Sciatic nerve (tissue), 2 donors: ENCODE measurements at places on chromosomes 4 and X. TPM values are rescaled to one million over a fixed set of nuclear protein-coding genes. Genes with fewer than 3 reads are reported as not detected.

DNA sequence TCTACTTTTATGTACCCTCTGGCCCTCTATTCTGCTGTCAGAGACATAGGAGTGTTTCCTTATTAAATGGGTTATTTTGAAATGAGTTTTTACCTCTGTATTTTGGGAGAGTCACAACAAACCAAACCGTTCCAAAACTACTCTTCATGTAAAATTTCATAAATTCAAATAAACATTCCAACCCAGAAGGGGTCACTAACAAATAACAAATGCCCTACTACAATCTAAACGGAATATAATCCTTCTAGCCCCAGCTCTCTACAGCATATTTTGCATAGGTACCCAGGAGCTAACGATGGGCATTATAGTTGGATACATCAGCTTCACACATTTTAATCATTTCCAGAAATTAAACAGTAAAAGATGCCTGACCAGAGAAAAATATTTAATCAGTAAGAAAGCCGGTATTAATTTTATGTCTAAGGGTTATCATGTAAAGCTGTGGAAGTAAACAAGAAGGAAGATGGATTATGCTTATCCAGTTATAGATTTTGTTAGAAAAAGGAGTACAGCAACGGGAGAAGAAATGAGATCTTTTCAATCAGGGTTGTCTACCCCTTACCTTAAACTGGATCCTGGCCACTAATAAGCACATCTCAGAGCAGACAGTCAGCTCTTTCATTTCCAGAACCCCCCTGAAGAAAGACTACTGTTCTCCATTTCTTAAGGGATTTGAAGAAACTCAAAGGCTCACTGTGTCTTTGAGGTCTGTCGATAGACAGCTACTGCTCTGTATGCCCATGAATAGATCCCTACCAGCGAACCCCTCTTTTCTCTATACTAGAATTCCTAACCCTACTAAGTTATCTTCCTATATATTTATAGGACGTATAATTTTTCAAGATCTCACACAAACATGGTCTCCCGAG is 1.2 kb downstream of the UGDH start:
- no peak for DNase-seq

GRCh38 chr4:22794732-22795131 is 102.0 kb downstream of the GBA3 start:
- no peak for DNase-seq

- no peak for DNase-seq
These were observed 47.7 kb upstream of the FAM9A start for GRCh38 chrX:8848911-8849310.

- no peak for DNase-seq
These were observed 14.5 kb upstream of the MED14 start for GRCh38 chrX:40749681-40750494.

The NELFA gene
- total RNA-seq: 27.2 TPM

DNA sequence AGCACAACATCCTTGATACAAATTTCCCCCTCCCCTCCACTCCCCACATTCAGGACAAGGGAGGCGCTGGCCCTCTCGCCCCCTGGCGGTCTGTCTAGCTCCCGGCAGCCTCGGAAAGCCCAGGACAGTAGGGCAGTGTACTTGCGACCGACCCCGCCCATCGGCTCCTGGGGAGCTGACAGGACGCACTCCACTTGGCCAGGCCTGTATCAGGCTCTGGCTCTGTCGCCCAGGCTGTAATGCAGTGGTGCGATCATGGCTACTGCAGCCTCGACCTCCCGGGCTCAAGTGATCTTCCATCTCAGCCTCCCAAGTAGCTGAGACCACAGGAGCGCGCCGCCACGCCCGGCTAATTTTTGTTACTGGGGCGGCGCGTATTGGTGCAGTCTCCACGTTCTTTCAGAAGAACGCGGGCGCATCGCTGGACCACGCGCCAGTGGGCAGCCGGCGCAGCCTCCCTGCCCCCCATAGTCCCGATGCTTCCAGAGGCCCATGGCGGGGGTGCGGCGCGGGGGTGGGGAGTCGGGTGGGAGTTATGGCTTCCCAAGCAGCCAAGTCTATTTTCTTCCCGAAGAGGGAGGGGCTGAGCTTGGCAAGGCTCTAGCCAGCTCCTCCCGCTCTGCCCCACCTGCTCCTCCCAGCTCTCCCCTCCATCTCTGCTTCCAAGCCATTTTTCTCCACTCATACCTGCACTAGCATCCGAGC is 7.8 kb upstream of the AKAP14 start:
- peak; percentile 59 for DNase-seq

DNA sequence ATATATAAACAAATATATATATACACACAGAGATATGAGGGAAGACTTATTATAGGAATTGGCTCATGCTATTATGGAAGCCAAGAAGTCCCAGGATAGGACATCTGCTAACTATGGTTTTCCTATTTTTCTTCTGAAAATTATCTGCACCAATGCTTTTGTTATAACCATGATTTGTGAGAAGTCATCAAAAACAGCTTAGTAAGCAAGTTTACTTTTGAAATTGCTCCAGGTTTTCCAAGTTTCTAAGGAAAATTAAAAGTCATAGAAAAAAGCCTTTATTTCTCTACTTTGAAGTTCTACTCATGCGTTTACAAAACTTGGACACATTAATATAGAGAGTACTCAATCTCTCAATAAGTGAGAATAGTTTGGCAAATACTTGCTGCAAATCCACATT is 213.1 kb downstream of the TRAM1L1 start:
- DNase-seq: no peak

DNA sequence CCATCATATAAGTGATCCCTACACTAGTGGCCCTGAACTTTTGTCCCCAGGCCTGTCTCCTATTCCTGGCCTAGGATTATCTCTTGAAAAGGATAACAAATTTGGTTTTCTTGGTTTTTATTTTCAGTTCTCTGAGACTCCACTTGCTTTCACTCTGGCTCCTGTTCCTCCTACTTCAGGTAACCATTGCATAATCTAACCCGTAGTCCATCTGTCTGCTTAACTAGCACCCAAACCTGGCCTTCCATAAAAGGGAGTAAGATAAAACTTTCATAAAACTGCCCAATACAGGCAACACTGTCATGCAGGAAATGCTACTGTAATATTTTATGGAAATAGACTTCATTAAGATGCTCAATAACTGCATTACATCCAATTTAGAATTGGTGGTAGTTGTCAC is 52.1 kb upstream of the RAP1GDS1 start:
- DNase-seq: no peak

DNA sequence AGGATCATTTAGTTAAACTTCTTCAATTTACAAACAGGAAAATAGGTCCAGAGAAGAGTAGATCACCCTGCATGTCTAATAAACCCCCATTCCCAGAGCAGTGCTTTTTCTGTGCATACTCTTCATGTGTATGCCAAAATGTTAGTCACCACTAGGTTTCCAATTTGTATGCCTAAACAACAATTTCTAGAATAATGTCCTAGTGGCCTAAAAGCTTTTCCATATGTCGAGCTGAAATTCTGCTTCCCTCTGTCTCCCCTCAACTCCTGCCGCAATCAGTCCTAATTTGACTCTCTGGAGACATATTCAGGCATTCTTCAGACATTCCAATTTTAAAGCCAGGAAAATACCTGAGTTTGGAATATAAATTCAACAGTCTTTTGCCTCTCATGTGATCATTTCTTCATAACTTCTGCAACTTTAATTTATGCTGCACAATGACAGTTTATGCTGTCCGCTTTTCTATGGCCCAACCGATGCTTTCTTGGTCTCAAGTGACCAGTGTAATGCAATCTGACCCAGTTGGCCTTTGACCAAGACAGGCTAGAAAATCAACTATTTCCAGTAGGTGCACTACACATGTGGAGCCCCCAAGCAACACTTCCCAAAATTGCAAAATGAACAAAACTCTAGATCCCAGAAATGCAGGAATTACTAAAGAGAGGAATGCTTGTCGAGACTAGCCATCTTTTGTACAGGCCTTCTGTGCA is 122.9 kb upstream of the FMR1 start:
- no peak for DNase-seq

DNA sequence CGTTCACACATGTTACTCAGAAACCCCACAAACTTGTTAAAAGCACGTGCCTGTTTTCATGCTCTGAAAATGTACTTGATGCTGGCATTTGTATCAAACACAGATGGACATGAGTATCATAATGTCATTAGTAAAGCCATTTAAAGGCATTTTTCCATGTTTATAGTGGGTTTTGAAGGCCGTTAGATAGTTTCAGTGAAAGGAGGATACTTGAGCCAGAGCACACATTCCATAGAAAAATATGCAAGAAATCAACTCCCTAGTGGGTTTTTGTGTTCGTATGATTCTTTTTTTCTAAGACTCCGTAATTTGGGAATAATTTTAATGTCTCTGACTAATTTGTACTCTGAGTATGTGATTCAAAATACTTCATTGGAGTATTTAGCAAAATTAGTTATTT is 216.2 kb upstream of the BMP3 start:
- no peak for DNase-seq

DNA sequence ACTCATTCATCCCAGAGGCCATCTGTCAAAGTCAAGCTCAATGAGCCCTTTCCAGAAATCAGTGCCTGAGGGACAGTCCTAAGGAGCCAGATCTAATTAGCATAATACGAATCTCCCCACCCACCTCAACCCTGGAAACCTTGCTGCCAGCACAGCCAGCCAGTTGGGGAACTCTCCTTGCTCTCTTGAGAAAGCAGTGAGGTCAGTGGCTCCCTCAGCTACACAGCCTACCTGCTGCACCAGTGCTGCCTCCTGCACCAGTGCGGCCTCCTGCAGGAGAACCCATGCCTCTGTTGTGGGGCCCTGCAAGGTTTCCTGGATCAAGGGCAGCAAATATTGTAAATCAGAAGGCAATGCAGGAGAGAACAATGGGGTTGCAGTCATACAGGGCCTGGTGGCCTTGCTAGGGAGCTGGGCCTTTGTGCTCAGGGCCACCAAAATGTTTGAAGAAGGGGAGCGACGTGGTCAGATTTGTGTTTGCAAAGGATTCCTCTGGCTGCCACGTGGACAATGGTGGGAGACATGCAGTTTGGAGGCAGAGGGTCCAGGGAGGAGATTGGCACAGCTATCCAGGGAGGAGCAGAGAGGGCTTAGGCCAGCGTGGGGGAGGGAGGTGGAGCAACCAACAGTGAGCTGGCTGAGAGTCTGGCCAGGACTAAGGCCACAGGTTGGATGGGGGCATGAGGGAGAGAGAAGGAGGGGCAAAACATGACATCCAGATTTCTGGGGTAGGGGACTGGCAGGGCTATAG is 124.3 kb upstream of the MAMLD1 start:
- no peak for DNase-seq

- no peak for DNase-seq
These were observed 19.5 kb downstream of the WWC2 start for GRCh38 chr4:183118585-183118984.

The POU4F2 gene
- total RNA-seq: not detected

The KCND1 gene
- total RNA-seq: 2.5 TPM

DNA sequence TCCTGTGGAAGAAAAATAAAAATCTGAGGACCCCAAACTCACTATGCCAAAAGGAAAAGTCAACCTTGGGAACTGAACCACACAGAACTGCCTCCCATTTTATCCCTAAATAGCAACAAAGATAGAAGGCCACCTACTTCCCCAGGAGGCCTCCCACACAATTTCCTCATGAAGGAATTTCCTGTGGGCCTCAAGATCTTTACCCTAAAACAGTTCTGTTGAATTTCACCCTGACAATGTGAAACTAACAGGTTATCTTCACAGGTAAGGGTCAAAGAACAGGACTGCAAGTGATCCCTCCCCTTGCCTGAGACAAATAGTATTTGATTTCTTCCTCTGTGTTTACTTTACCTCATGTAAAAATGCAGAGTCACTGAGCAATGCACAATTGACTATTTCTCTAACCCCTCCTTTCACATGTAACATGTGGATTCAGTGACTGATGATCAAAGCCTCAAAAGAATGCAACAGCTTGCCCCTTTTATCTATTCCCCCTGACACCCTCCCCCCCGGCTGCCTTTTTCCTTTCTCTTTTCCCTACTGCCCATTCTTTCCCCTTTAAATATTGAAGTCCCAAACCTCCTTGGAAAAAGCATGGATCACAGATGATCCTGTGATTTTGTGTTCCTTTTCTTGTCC is 33.3 kb downstream of the MEPE start:
- no peak for DNase-seq

DNA sequence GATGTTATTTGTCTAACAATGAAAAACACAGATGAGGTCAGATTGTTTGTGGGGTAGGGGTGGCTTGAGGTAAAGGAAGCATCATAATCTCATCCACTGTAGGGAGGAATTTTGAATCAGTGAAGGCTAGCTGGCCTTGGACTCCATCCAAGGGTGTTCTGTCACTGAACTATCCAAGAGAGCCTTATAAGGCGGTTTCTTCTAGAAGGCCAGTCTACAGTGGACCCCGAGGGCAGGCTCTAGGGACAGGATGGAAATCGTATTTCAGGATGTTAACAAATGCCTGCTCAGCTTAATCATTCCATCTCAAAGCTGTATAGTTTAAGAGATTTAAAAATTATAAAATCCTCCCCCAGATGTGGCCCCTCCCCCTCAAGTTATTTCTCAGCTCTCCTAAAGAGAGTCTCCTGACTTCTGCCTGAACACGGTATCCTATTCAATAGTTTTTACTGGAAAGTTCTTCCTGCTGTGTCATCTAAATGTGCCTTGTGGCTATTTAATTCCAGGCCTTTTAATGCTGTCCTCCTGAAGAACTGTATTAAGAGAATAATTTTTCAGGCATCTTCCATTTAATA is 8.0 kb downstream of the IGFBP7 start:
- DNase-seq: peak; percentile 73

GRCh38 chr4:100907465-100908454 is 389.9 kb upstream of the EMCN start:
- no peak for DNase-seq

- no peak for DNase-seq
These were observed 95.4 kb upstream of the NUDT6 start for GRCh38 chr4:123017636-123018395.

DNA sequence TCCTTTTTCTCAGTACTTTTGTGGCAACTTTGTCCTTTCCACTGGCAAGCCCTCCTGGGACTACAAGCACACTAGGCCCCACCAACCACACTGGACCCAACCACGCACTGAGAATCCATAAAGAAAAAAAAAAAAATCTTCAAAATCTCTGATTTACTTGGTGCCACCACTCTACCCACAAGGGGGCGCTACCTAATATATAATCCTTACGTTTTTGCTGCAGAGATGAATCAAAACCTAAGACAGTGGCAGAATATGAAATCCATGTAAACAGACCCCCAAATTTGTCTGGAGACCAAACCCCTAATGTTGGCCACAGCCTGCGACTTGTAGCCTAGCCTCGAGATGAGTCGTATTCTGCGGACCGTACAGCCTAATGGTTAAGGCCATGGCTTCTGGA is 63.5 kb upstream of the ARHGAP36 start:
- no peak for DNase-seq

The IL21 gene
- total RNA-seq: not detected

The RNF128 gene
- total RNA-seq: 3.0 TPM
